CD4-positive, alpha-beta T cell treated with Interleukin-15 for 4 hours (primary cell): ENCODE measurements at places on chromosomes 11 and 22.
A peak's percentile ranks its signal among the peaks of the same experiment; 100 is the strongest.

DNA sequence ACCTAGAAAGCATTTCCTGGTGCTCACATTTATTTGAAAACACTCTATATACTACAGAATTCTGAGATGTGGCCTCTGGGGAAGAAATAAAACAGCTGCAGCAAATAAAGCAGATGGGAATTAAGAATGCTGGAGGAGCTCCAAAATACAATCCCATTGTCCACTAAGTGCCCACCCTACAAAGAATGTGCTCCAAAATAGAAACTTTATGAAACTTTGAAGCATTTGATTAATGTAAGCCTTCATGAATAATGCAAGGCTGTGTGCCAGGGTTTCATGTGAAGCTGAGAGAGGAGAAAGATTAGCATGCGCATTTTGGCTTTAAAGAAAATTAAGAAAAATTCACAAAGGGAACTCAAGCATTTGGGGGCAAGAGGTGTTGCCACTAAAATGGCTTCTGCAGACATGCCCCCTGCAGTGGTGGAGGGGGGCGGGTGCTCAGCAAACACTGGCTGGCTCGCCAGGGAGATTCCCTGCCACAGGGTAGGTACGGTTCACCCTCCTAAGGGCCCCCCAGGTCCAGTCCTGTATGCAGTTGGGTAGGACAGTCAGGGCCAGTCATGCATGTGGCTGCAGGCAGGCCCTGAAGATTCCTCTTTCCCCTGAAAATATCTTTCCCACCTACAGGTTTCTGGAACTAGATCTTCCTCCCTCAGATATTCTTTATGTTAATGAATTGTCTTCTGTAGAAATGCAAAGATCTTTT, 46.6 kb upstream of the RCN1 start:
- DNase-seq, result no peak

GRCh38 chr11:9719566-9720289, 55.9 kb downstream of the SWAP70 start:
- DNase-seq, result no peak

DNA sequence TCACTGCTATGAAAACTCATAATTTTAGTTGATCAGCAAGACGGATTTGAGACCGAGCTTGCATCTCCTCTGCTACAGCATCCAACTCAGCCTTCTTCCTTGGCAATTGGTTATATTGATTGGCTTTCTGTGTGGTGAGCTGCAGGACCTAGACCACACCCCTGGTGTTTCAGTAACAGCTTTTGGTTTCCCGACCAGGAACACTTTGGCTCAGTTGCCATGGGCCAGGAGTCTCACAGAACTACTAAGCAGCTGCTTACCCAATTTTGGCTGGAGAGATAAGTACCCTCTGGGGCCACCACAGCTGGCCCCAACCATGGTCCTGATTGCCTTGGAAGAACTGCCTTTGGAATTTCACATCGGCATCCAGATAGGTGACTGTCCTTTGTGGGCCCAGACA, at the start of gene GLYATL1:
TSS of gene GLYATL1 (plus strand) at position 212 of the 400 bp plus-strand sequence. CDS start 7,600 bp downstream, outside the sequence.
- DNase-seq, result no peak

DNA sequence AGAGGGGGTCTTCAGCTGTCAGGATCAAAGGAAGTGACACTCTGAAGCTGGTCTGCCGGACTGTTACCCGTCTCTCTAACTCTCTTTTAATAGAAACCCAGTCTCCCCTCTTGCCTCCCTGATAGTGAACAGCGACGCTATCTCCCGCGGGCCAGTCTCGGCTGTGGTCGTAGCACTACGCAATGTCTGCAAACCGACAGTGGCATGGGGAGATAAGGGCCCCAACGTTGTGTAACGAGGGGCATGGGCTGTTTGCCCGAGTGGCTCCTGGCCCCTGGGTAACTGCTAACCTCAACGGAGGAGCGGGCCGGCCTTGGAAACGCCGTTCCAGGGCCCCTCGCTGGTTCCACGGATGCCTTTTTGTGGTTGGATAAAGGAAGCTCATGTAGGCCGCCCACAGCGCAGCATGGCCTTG, 23.3 kb downstream of the ZBTB16 start:
- no peak for DNase-seq

- no peak for DNase-seq
These were observed 84.8 kb downstream of the ST3GAL4 start for GRCh38 chr11:126440276-126440675.

GRCh38 chr11:88280673-88281316, 56.7 kb downstream of the CTSC start:
- no peak for DNase-seq

- no peak for DNase-seq
These were observed 440.1 kb upstream of the CCDC90B start for GRCh38 chr11:83726316-83726715.

- DNase-seq, result peak; percentile 53
These were observed 18.3 kb downstream of the PRSS23 start for GRCh38 chr11:86818462-86819192.

- DNase-seq, result no peak
These were observed 44.0 kb upstream of the SLC1A2 start for GRCh38 chr11:35463331-35463751.

DNA sequence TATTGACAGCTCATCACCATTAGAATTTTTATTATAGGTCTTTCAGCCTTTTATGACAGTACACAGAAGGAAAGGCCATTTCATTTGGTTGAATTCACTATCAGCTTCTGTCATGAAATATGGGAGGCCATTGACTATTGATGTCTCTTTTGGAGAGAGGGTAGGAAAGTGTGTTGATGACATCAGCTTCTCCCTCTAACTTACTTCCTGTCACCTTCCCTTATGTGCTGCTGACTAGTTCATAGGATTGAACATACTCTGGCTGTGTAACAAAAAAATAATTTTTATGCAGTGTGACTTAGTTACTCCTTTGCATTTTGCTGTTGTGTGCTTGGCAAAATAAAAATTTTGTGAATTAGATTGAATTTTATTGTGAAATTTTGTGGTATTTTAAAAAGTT, 769.2 kb downstream of the METTL15 start:
- DNase-seq, result no peak

DNA sequence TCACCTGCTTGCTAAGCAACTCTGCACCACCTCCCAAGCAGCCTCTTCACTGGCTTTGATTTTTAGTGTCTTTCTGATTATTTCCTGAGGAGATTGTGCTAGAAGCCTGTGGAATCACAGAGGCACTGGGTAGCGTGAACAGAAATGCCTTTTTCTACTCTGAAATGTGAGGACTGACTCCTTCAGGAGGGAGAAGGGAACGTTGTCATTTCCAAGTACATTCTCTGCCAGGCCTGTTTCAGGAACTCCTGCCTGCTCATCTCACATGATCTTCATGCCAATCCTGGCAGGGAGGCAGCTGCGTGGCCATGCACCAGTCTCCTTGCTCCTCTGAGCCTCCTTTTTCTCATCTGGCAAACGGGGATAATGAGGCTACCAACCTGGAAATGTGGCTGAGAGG, 49.8 kb upstream of the PRDM11 start:
- DNase-seq, result no peak

- no peak for DNase-seq
These were observed 194.5 kb downstream of the SNX19 start for GRCh38 chr11:130721736-130722135.

DNA sequence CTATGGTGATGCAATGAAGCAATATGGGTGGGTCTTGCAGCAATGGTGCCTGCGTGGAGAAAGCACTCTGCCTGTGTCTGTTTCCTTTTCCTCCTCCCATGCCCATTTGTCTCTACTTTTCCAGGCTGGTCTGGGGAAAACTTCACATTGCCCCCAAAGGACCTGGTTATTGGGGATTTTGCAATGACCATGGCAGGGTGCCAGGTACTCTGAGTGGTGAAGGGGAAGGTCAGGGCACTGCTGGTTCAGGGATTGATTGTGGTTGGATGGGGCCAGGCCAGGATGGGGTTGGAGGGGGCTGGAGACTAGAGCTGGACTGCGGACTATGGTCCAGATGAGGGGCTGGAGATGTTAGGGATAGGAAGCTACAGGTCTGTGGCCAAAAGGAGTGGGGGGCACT, 92.1 kb downstream of the INSC start:
- DNase-seq, result no peak

- no peak for DNase-seq
These were observed 255.5 kb upstream of the C11orf87 start for GRCh38 chr11:109166441-109166840.
